NCI-H187 (cell line): ENCODE measurements at places on chromosomes 5 and 9.

DNA sequence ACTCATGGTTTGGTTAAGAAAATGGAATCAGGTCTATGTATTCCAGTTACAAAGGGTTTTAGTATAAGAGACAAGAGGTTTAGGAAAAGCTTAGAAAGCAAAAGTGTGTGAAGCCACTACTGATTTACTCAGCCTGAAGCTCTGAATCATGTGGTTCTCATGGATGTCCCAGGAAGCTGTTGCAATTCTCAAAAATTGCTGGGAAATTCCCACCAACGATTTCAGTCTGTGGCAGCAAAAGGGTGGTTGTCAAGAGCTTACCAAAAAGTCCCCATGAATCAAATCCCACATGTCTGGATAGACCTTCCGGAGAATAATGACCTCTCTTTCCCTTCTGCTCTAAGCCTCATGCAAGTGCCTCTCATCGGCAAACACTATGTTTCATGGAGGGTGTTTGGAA is 929.9 kb downstream of the TLE4 start:
- no peak for DNase-seq

- DNase-seq = no peak
Observed at GRCh38 chr9:20929276-20929675, 102.2 kb downstream of the HACD4 start.

- DNase-seq = no peak
Observed at GRCh38 chr5:111122398-111122797, 30.2 kb downstream of the WDR36 start.

- no peak for DNase-seq
Observed at GRCh38 chr5:159582756-159583541, 252.7 kb upstream of the IL12B start.

GRCh38 chr9:116232424-116233159 is 79.0 kb downstream of the PAPPA start:
- DNase-seq = no peak

DNA sequence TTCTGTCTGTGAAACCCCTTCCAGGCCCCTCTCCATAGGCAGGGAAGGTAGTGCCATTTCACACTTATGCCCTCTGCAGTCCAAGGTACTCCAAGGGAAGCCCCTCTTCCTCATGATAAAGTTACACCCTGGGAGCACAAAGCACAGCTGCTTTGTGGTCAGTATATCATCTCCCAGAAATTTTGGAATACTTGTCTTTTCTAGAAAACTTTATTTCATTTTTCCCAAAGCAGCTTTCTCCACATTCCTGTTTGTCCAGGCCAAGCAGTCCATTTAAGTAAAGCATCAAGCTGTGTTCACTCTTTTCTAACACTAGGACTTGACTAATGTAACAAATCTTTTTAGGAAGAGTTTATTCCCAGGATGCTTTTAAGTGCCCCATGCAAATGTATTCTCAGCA is 371.8 kb upstream of the RGMB start:
- no peak for DNase-seq

GRCh38 chr5:95730730-95731570 is at the start of gene RHOBTB3:
TSS of gene RHOBTB3 (plus strand) at chr5:95731336. CDS start at chr5:95731683, 347 bp downstream.
- DNase-seq = peak; percentile 52

- DNase-seq = no peak
Observed at GRCh38 chr9:5900622-5901021, 9.9 kb downstream of the MLANA start.

- DNase-seq = no peak
Observed at GRCh38 chr5:9765419-9766140, 135.4 kb upstream of the TAS2R1 start.

GRCh38 chr5:86878250-86878649 is 260.5 kb downstream of the COX7C start:
- no peak for DNase-seq

DNA sequence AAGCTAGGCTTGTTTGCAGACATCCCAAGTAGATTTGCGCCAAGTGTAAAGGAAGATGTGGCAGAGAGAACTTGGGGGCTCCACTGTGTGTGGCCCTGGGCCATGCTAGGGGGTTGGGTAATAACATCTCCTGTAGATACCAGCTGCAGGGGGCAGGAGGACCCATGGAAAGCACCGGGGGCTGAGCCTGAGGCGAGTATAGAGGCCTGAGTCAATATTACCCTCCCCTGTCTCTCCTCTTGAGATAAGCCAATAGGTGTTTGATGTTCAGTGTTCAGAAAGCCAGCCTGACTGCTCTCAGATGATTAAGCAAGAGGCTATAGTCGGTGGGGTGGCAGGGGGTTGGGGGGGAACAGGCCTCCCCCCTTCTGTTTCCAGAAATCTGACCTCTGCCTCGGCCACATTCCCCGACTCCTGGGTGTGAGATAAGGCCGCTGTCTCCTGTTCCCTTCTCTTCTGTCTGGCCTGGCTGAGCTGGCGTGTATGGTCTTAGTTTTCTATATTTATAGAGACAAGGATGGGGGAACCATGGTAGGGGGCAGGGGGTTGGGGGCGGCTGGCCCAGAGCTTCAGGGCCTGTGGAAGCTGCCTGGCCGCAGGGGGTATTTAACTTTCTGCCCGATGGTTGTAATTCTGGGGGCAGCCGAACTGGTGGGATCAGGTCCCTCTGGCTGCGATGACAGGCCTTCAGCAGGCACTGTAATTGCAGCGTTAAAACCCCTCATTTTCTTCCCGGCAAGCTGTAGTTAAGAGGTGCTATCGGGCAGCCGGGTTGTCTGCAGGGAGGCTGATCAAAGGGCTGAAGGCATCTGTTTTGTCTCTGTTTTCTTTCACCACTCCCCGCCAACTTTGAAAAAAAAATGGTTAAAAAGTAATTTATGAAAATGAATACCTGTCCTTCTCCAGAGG is 292.0 kb downstream of the NSG2 start:
- DNase-seq = no peak

DNA sequence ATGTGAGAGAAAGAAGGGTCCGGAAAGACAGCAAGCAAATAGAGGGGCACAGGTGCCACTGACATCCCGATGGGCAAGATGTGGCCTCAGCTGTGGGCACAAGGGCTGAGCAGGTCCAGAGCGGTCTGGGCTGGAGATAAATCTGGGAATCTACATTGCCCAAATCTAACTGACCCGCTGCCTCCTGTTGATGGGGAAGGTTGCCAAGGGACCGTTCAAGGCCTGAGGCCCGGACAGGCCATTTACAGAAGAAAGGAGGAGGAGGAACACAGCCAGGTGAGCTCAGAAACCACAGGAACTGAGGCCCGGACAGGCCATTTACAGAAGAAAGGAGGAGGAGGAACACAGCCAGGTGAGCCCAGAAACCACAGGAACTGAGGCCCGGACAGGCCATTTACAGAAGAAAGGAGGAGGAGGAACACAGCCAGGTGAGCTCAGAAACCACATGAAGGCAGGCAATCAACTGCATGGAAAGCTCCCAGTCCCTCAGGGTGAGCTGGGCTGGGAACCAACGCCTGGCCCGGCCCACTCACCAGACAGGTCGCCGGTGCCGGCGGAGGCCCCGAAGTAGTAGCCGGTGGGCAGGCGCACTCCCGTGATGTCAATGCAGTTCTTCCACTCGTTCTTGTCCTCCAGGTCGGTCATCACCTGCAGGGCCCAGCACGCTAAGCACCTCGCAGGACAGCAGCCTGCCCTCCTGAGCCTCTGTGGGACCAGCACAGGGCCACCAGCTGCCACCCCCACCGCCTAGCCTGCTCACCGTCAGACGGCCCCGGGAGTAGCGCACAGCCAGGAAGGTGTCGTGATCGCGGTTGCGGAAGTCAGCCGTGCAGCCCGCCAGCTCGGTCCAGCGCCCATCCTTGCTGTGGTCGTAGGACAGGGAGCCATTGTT is 14.6 kb downstream of the LMAN2 start:
- no peak for DNase-seq

GRCh38 chr5:9301200-9301599 is 244.7 kb downstream of the SEMA5A start:
- DNase-seq = no peak

DNA sequence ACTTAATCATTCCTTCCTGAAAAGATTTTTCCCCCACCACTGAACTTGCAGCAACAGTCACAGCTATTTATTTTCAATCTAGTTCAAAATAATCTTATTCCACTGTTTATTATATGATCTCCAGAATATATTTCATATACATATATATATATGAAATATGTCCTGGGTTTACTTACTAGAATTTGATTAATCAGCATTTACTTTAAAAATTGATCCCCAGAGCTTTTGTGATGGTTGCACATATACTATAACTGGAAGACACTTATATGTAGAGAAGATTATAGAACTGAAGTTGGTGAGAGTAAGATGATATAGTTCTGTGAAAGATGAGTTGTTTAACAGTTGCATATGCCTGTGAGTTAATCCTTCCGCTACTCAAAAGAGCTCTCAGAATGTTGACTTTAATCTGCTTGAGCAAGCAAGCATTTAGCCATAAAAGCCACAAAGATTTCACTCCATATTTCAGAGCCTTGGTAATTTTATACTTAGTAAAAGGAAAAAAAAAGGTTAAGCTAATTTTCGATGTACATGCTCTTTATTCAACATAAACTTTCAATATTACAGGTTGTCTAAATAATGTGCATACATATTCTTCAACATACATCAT is 399.3 kb upstream of the CDH9 start:
- no peak for DNase-seq

- no peak for DNase-seq
Observed at GRCh38 chr5:11319836-11320580, 559.0 kb upstream of the DAP start.

DNA sequence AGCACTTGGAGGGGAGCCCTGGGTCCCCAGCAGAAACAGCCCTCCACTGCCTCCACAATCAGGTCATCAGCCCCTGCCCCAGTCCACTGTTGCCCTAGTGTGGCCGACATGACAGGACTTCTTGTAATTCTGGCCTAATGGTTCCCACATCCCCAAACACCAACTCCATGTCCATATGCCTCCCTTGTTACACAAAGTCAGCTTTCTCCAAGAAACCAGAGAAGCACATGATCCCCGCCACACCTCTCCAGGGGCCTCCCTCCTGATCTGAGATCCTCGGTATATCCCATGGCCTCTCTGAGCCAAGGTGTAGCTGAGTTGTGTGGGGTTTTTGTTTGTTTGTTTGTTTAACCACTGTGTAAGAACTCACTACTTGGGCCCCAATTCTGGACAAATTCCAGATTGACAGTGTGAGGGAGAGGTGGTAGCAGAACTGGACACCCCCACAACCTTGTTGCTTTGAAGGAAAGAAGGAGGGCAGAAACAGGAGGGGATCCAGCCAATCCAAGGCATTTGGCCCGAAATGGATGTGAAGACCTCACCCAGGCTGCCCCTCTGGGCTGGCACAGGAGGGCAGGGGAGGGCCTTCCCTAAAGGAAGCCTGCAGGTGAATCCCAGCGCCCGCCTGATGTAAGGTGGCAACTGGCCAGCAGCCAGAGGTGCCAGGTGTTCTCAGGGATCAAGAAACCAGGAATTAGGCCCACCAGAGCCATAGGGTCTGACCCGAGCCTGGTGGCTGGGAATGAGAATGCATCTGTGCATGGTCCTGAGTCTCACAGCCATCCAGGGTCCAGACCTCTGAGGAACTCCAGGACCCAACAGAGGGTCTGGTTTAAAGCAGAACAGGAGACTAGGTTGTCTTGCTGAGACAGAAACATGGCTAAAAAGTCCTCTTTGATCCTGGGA is 13.4 kb downstream of the IRF1 start:
- no peak for DNase-seq

DNA sequence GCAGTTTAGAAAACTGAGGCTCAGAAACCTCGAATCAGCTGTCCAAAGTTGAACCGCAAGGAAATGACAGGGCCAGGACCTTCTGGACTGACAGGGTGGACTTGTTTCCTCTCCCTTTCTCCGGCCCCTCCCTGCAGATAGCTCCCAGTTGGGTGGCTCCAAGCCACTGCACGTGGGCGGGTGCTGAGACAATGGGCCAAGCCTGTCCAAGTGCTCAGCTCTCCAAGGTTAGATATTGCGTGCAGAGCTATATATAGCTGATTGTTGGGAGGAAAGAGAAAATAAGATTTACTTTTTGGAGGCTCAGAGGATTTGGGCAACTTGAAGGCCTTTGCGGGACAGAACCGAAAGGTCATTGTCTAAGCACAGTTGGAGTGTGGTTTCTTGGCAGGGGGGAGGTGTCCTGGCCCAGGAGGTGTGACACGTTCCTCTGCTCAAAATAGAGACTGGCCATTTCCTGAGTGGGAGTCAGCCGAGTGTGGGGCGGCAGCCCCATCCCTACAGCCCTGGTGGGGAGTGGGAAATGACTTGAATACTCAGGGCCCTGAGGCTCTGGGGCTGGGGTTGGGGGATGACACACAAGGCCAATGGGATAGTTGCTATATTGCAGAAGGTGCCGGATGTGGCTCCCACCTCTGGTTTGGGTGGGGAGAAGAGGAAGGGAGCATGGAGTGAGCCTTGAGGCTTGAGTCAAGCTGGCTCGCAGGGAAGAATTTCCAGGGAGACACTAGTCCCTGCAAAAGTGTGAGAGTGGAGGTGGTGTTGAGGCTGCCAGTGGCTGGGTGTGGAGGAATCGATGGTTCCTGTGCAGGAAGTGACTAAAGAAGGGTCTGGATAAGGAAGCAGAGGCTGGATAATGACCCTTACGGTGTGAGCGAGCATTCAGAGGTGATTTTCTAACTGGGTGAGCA is 44.4 kb upstream of the SMAD5 start:
- DNase-seq = no peak

- DNase-seq = no peak
Observed at GRCh38 chr5:119678351-119679028, 49.1 kb downstream of the FAM170A start.

DNA sequence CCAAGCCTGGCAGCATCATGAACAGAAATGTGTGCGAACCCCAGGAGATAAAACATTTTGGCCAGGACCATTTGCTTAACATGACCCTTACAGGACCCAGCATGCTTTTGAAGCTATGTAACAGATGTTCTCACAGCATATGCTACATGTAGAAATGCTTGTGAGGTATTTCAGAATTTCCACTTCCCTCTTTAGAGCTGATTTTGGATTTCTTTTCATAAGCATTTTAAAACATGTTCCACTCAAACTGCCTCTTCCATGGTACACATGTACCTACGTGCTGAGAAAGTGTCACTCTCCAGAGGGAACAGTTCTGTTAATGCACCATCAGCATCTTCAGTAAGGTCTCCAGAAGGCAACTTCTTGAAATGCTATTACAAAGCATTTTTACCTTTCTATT is 15.7 kb upstream of the TSSK1B start:
- no peak for DNase-seq

- DNase-seq = no peak
Observed at GRCh38 chr5:1208743-1209488, 7.5 kb downstream of the SLC6A19 start.

- DNase-seq = no peak
Observed at GRCh38 chr9:124659099-124659659, 111.9 kb downstream of the NR6A1 start.

GRCh38 chr5:53856506-53856905 is 296.1 kb downstream of the NDUFS4 start:
- DNase-seq = no peak

DNA sequence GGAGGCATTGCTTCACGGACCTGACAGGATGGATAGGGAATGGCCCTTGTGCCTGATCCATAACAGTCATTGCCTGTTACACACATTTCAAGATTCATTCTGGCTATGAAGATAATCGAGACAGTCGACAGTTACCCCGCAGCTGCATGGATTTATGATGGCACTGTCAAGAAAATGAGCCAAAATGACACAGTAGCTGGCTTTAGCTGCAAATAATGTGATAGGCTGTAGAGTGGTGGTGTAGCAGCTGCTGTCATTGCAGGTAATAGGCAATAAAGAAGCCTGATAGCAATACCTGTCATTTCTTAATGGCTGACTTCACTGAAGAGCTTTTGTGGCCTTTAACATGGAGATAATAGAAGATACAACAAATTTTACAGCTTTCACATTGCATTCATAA is 1085.2 kb upstream of the ARRDC3 start:
- DNase-seq = peak; percentile 28
